ENCODE measurements at places on chromosomes 1 and 21.

GRCh38 chr21:44939532-44940115 lies at the start of gene SLX9:
Gene SLX9 (plus strand): TSS chr21:44940029. CDS start chr21:44940058, 29 bp downstream.
- DNase-seq, result peak; percentile 75

- DNase-seq, result no peak
Observed at GRCh38 chr1:17094664-17095063, 24.6 kb downstream of the PADI2 start.

GRCh38 chr1:74534241-74534640 lies 21.8 kb upstream of the LRRC53 start:
- DNase-seq, result no peak

- no peak for DNase-seq
Observed at GRCh38 chr1:88661951-88662699, 21.9 kb upstream of the PKN2 start.

GRCh38 chr1:155892796-155893195 lies 18.4 kb downstream of the RIT1 start:
- no peak for DNase-seq

DNA sequence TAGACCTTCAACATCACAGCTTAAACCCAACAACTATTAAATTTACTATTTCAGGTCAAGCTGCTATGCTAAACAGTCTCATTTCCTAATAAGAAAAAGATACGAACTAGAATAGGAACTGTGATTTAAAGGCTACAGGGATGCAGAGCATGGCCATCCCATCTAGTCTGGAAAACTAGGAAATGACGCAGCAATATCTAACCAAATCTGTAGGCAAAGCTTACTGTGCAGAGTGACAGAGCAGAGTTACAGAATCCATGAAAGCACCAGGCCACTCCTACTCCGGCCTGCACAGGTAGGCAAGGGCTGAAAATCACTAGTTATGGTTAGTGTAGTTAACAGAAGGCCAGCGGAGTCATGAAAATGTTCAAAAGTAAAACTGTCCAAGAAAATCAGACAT lies 2.1 kb downstream of the HLCS start:
- DNase-seq, result no peak

GRCh38 chr21:34962586-34963222 lies 86.4 kb downstream of the RUNX1 start:
- no peak for DNase-seq

GRCh38 chr1:30411206-30411605 lies 312.2 kb downstream of the MATN1 start:
- no peak for DNase-seq

DNA sequence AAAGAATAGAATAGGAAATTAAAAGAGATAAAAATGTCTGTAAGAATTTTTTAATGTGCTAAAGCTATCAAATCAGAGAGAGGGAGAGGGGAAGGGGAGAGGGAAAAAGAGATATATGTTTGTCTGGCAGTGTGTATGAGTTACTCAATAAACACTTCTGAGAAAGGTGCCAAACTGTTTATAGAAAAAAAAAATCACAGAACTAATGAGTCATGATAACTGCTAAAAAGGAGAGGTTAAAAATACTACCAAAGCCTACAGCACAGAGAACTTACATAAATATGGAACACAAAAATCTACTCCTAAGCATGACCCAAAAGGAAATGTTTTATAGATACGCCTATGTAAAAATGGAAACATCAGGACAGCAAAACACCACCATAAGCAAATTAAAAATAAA lies 45.4 kb downstream of the SELENOF start:
- DNase-seq, result no peak

GRCh38 chr21:41316200-41317062 lies at the start of gene FAM3B:
Gene FAM3B (plus strand): TSS chr21:41316801. CDS start chr21:41316880, 79 bp downstream.
- no peak for DNase-seq

DNA sequence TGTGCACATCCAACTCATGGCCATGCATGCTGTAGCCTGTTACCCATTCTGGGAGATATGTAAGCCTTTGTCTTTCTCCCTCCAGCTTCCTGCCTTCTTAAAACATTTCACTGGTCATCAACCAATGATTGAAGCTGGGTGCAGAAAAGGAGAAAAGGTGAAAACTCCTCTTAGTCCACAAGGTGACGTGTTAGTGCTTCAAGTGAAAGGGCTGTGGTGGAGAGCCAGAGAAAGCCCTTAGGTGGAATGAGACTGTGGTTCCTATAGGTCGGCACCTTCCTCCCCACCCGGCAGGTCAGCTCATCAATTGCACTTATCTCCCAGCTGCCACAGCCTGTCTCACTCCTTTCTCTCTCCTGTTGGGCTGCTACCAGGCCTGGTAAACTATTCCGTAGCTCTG lies 30.4 kb downstream of the ERG start:
- no peak for DNase-seq

DNA sequence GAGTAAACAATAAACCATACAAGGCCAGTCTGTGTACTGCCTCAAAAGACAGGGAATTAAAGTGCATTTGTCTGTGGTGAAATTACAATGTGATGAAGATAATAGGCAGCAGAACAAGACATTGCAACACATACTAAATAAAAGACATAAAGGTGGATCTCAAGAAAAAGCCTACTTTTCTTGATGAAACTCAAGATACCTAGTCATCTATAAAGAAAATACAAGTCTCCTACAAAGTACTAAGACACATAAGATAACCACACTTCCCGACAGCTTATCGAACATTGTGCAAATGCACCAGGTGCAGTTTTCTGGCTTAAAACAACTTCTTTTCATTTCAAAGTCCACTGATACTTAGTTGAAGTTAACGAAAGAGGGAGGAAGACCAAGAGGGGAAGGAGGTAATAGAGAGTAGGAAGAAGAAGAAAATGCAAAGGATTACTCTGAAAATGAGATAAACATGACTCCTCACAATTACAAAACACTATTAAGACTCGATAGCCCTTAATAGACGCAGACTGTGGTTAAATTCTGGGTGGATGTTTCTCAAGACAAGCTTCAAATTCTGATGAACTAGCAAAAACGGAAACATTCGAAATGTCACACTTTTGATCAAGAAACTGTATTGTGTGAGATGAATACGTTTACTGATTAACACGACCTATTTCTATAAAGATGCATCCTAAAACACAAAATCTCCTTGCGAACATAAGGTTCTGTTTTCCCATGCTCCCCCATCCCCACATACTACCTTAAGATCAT lies 2.0 kb downstream of the HNRNPR start:
- no peak for DNase-seq

DNA sequence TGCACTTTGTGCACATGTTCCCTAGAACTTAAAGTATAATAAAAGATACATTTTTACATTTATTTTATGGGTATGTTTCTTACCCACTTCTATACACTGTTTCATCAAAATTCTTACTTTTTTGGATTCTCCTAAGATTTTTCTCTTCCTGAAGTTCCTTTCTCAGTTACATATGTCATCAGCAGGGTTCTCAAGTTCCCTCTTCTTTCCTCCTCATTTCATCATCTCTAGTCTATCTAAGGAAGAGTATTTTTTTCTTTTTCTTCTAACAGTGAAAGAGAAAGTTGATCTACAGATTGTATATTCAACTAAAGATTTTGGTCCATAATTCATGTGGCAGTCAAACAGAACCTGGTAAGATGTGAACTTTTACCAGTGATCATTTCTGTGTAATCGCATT lies 41.2 kb upstream of the CYYR1 start:
- DNase-seq, result no peak

DNA sequence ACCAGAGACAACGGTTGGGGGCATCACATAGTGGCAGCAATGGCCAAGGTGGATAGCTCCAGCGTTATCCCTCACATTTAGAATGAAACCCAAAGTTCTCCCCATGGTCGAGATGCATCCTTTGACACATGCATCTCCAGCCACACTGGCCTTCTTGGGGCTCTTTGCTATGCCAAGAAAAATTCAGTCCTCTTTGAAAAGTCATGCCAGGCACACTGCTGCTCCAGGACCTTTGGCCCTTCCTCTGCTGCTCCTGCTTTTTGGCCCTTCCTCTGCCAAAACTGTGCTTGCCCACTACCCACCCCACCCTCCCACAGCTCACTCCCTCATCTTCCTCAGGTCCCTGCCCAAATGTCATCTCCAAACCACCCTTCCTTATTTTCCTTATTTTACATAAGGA lies 106.4 kb downstream of the C1orf94 start:
- DNase-seq, result no peak

GRCh38 chr21:33403786-33404585 lies 773 bp downstream of the IFNGR2 start:
- no peak for DNase-seq

- DNase-seq, result no peak
Observed at GRCh38 chr1:151516031-151516511, 4.9 kb downstream of the CGN start.

DNA sequence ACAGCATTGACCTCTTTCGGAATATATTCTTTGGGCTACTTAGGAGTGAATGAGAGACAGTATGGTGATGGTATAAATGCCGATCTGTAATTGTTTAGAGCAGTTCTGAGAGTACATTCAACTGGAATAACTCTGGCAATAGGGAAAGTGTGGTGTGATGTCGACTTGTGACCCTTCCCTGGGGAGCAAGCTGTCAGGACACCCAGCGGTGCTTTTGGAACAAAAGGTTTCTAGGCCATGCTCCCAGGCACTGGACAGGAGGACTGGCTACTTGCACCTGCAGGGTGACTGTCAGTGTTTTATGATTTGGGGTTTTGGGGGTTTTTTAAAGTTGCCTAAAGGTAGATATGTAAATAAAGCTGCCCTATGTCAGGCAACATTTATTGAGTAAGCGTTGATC lies 50.9 kb downstream of the MACO1 start:
- no peak for DNase-seq

GRCh38 chr1:39694026-39694425 lies 2.8 kb upstream of the HPCAL4 start:
- DNase-seq, result no peak

- no peak for DNase-seq
Observed at GRCh38 chr21:46661211-46661625, 25.7 kb downstream of the PRMT2 start.

- DNase-seq, result no peak
Observed at GRCh38 chr1:41830726-41831125, 88.0 kb downstream of the HIVEP3 start.

DNA sequence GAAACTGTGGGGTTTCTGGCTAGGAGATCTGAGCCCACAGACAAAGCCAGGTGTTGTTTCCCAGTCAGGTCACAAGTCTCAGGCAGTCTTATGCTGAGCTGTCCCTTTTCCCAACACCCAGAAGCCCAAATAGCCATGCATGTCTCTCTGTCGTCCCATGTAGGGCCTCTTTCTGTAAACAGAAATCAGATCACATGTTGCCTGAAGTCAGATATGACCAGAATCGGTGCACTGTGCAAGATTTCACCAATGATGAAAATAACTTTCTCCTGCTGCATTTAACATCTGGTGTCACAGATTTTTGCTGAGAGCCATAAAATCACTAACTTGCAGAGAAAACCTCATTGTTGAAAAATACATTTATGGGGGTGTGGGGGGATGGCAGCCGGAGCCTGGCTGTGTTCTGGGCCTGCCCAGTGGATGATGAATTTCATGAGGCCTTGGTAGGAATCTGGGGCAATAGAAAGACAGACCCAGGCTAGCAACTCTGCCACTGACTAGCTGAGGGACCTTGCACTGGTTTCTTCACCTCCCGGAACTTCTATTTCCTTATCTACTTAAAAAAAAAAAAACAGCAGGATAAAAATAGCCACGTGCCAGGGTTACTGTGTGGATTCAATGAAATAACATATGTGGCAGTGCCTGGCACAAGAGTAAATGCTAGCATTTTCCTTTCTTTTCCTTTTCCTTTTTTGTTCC lies 158.8 kb upstream of the NFIA start:
- no peak for DNase-seq

DNA sequence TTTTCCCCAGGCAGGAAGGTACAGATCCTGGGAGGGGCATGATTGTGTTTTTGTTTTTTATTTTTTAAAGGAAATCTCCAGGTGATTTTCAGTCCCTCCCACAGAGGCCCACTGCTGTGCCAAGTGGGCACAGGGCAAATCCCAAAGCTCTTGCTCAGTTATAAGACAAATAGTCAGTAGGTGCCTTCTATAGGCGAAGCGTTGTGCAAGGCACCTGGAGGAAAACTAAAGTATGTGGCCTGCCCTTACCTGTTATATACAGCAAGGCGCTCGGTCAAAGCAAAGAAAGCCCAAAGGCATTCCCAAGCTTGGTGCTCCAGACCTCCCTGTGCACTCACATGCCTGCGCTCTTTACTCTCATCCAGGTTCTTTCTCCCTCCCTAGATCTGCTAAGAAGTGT lies 81.0 kb downstream of the KCNJ15 start:
- no peak for DNase-seq

GRCh38 chr1:12619792-12620487 lies 1.9 kb upstream of the DHRS3 start:
- peak; percentile 59 for DNase-seq

DNA sequence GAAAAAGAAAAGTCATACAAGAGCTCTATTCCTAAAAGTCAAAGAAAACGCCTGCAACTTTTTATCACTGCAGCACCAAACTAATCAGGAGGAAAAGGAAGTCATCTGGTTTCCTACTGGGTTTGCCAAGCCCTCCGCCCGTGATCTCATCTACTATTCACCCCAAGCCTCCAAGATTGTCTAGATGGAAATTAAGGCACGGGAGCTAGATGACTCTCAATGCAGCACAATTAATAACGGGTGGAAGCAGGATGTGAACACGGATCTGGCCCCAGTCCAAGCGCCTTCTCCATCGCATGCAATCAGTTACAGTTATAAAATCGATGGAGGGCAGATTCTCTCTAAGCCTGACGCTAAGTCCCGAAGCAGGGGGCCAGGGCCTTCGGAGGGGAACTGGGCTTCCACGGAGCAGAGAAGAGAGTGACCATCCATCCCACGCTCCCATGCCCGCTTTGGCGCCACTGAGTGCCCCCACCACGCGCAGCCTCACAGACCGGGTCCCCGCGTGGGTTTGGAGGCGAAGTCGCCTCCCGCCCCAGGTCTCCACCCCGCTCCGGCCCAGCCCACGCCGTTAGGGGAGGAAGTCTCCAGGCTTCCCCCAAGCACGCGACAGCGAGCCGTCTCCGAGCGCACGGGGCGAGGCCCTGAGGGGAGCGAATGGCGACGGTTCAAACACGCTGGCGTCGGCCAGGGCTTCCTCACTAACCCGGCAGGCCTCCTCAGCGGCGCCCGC lies 1.8 kb downstream of the HSF2BP start:
- DNase-seq, result no peak

DNA sequence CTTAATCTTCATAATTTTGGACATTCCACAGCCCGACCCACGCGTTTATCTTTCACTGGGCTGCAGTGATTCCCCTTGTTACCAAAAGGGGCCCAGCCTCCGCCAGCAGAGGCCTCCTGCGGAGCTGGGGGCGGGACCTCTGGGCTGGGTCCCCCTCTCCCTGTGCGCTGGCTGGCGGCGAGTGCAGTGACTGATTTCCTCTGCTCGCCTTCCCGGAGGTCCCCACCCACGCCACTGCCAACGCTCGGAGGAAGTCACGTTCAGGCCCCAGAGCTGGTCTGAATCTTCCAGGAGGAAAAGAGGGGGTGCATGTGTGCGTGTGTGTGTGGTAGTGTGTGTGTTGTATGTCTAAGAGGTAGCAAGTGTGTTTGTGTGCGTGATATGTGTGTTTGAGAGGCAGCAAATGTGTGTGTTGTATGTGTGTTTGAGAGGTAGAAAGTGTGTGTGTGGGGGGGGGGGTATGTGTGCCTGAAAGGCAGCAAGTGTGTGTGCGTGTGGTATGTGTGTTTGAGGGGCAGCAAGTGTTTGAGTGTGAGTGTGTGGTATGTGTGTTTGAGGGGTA lies 35.0 kb upstream of the JAK1 start:
- DNase-seq, result peak; percentile 14

- DNase-seq, result no peak
Observed at GRCh38 chr1:78419309-78419708, 71.5 kb upstream of the PTGFR start.

All from activated T-helper 1 cell treated with anti-CD3 and anti-CD28 coated beads, Interleukin-2, amount 50 U/mL, for 16 hours (primary cell).